ENCODE measurements at places on chromosomes 1 and 21.

GRCh38 chr1:37255136-37255795 lies 219.1 kb upstream of the ZC3H12A start:
- DNase-seq, result no peak

DNA sequence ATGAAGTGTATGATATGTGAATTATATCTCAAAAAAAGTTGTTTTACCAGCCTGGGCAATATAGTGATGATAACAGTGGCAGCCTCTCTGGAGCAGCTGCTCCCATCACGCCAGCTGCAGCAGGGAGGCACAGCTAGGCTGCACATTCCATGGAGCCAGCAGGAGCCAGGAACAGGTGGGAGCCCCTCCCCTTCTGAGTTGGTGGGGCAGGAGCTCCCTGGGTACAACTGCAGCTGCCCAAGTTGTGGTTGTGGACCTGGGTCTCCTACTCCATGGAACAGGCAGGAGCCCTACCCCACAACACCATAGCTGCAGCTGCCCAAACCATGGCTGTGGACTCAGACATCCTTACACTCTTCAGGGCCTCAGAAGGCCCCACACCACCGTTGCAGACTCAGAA lies 21.7 kb upstream of the FNBP1L start:
- DNase-seq, result no peak

DNA sequence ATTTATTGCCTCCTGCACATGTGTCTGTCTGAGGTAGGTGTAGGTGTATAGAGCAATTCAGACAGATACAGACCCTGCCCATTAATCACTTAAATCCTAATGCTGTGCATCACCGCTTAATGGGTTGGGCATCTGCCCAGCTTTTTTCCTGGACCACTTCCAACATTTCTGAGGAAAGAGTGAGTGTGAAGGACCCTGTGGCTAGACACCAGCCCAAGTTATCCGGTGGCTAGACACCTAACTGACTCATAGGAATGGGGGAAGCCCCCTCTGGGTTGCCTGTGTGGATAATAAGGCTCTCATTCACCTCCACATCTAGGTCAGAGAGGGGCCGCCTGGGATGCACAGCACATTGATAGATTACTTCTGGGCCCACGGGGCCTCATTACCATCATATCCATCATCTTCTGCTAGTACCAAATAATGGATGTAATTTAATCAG lies 121.1 kb upstream of the RAVER2 start:
- no peak for DNase-seq

DNA sequence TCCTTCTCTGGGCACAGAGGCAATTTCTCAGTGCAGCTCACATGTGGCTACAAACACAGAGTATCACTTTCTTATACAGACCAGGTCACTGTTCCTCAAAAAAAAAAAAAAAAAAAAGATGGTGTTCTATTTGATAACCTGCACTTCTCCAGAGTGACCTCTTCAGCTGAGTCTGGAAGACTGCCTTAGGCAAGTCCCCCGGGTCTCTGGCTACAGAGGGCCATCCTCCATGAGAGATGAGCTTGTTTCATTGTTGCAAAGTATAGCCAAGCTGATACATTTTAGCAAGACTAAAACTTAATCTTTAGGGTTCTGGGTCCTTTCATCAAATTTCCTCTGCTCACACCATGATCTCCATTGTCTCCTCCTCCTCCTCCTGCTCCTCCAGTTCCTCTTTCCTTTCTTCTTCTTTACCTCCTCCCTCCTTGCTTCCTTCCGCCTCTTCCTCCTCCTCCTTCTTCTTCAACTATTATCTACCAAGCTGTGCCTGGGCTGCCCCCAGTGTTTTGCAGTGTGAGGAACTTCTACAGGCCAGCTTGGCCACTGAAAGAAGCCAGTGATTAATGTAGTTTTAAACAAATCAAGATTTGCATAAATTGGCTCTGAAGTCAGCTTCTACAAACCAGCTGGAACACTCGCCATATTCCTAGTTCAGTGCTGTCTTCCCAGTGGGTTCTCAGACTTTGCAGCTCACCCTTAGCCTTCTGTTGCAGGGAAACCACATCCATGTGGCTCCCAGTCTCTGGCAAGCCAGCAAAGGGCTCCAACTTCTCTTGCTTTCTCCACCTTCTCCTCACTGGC lies 139.4 kb downstream of the RUNX1 start:
- no peak for DNase-seq

DNA sequence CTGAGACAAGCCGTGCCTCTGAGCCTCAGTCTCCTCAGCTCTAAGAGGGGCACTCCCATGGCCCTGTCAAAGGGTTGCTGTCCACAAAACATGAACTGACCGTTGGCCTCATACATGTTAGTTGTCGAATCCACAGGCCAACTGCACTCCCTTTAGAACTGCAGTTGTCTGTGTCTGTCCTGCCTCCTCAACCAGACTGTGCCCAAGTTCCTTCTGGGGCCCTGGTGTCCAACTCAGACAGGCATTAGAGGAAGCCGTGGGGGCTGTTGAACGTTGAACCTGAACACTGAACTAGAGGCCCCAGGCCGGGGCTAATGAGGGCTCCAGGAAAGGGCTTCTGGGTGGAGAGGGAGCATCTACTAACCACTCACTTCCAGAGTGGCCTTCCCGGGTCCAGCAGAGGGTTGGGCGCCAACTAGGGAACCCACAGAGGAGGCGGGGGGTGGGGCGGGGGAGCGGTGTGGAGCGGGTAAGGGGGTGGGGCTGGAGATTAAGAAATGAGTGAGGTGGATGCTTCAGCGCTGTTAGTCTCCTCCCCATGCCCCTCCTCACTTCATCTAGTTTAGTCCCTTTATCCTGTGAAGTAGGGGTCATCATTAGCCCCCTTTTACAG lies at the start of gene RAB42:
Gene RAB42, plus strand, starts transcription at position 558 of the 613 bp plus-strand sequence. CDS start 247 bp downstream, outside the sequence.
- no peak for DNase-seq

- no peak for DNase-seq
These were observed 30.1 kb downstream of the RHEX start for GRCh38 chr1:206082831-206083695.

- no peak for DNase-seq
These were observed 487.3 kb upstream of the ADAMTS5 start for GRCh38 chr21:27454234-27454633.

DNA sequence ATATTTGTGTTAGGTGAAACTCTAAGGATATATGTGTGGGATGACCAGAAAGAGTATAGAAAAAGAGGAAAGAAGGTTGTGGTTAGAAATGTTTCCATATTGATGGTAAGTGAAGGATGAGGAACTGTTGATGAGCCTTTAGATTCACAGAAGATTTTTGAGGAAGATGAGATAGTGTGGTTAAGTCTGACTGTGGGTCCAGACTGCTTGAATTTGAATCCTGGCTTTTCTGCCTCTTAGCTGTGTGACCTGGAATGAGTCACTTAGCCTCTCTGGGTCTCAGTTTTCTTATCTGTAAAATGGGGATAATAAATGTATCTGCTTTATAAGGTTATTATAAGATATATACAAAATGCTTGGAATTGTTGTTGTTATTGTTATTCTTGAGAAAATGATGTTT lies 27.5 kb downstream of the RGL1 start:
- no peak for DNase-seq

- no peak for DNase-seq
These were observed 848 bp downstream of the CTTNBP2NL start for GRCh38 chr1:112396653-112397471.

DNA sequence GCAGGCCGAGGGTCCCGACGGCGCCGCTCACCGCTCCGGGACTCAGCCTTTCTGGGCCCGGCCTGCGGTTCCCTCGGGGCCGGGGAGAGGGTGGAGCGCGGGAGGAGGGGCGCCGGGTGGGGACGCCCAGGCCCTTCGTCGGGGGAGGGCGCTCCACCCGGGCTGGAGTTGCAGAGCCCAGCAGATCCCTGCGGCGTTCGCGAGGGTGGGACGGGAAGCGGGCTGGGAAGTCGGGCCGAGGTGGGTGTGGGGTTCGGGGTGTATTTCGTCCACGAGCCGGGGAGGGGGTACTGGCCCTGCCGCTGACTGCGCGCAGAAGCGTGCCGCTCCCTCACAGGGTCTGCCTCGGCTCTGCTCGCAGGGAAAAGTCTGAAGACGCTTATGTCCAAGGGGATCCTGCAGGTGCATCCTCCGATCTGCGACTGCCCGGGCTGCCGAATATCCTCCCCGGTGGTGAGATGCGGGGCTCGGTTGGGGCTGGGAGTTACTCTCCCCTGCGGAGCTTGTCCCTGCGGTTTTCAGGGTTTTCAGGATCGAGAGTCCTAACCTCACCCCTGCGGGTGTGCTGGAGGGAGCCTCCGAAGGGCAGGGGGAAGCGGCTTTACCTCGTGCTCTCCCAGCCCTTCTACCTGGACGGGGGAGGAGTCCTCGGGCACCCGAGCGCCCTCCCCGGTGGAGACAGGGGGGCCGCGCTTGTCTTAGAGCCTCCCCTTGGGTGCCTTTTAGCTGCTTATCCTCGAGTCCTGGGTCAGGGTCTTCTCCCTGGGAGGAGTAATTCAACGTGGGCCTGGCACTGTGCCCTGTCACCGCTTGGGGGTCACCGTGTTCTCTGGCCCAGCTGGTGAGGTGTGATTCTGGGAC lies 2.1 kb downstream of the SAMD11 start:
- peak; percentile 48 for DNase-seq

DNA sequence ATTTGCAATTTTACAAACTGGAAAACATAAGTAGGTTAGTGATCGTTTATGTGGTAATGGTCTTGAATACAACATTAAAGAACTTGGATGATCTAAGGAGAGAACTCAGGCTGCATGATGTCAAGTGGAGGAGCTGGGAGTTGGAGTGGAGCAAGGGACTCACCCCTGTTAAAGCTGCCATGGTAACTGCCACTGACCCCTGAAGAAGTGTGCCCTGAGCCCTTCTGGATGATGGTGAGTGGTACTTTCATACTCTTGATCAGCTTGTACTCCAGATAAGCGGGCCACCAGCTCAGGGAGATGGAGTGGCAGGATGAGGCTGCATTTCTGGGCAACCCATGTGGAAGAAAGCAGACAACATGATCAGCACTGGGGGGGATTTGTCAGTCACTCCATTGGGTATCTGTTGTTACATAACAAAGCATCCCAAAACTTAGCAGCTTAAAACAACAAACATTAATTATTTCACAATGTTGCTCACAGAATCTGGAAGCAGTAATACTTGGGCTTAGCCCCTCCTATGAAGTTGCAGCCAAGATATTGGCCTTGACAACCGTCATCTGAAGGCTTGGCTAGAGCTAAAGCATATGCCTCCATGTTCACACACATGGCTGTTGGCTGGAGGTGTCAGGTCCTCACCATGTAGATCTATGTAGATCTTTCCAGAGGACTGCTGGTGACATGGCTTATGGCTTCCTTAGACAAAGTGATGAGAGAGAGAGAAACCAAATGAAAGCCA lies 213.8 kb downstream of the DUSP10 start:
- no peak for DNase-seq

- DNase-seq, result no peak
These were observed 52.9 kb downstream of the SNRPE start for GRCh38 chr1:203914292-203914691.

DNA sequence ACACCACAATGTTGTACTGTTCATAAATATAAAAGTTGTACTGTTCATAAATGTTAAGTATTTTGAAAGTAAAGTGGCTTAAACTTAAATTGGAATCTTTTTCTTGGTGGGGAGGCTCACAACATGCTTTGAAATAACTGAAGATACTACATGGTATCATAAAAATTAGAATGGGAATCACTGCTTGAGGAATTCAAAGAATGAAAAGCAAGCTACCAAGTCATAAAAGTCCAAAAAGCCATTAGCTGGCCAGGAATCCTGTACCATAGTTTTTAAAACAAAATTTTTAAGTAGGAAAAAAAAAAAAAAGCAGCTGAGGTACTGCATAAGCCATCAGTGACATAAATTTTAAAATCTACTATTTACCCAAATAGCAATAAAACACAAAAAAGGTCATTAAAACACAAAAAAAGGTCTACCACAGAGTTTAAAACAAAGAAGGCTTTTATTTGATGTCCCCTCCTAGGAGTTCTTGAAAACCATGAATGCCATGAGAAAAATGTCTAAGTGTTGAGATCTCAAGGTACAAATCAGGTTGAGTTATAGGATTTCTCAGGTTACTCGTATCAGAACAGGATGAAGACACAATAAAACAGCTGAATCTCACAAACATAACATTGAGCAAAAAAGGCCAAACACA lies 8.6 kb downstream of the ZZZ3 start:
- DNase-seq, result no peak

GRCh38 chr21:43608225-43608624 lies 51.1 kb downstream of the HSF2BP start:
- DNase-seq, result peak; percentile 14

DNA sequence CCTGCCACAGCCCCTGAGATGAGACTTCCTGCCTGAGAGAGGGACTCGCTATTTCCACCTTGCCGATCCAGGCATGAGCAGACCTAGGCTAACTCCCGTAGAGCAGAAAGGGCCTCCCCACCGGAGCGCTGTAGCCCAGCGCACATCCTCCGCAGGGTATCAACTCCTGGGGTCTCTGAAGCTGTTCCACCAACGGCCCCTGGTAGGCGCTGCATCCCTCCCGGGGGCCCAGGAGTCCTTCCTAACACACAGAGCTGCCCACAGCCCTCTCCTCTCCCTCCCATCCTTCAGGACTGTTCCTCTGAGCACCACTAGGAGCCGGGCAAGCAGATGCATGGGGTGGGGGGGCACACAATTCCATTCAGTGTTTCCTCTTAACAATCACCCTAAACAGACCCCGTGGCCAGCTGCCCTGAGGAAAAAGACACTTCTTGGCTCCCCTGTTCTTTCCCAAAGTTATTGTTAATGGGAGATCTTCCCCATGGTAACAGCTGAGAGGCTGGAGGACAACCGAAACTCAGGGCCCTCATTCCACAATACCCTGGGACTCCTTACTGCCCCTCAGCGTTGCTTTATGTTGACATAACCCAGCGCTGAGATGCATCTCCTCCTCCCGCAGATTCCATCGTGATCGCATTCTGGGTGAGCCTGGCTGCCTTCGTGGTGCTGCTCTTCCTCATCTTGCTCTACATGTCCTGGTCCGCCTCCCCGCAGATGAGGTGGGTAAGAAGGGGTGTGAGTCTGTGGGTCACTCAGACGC lies 7.5 kb downstream of the MRAP start:
- DNase-seq, result no peak

DNA sequence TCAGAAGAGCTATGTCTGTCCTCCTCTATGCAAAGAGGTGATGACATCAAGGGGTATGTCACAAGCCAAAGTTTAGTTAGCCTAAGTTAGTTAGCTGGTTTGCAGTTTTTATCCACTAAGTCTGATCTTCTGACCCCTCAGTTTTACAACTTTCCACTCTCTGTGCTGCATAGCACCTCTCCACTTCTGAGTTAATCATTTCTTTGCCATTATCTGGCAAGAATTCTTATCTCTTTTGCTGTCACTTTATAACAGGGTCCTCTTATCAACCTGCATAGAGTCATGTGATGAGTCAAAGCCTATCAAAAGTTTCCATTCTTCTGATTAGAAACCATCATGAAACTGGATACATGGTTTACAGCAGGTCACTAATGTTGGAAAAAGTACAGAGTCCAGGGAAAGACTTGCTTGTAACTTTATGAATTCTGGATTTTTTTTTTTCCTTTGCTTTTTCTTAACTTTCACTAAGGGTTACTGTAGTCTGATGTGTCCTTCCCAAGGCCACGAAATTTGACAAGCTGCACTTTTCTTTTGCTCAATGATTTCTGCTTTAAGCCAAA lies at the start of gene NR5A2:
Gene NR5A2, plus strand, starts transcription at position 447 of the 560 bp plus-strand sequence. CDS start 138 bp downstream, outside the sequence.
- no peak for DNase-seq

DNA sequence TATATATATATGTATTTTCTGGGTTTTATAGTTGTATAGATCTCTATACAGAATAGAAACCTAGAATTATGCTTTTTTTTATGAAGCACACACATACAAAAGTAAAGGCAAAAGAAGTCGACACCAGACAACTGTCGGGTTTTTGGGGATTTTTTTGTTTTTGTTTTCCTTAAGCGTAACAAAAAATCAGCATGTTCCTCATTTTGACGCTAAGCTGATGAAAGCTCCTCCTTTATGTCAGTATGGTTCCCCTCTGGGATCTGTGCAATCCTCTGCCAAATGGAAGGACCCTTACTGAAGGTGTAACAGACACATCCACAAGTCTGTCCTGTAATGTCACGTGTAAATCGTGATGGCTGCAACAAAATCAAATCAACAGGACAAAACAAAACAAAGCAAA lies 226.2 kb downstream of the RHOU start:
- no peak for DNase-seq
